CD4-positive, alpha-beta T cell (primary cell): ENCODE measurements at places on chromosomes 7 and 10. TPM values are rescaled to one million over a fixed set of nuclear protein-coding genes. Genes with fewer than 3 reads are reported as not detected.

SERPINE1 gene
- not detected for total RNA-seq

PDE6C gene
- not detected for total RNA-seq

MYOF gene
- total RNA-seq = 0.27 TPM

UNCX gene
- total RNA-seq = not detected

LRRC18 gene
- total RNA-seq = not detected

CDK14 gene
- 0.47 TPM for total RNA-seq

SLC26A3 gene
- not detected for total RNA-seq

WDFY4 gene
- 1.3 TPM for total RNA-seq

ACADSB gene
- 16.6 TPM for total RNA-seq

DGKI gene
- total RNA-seq = not detected

ZNF853 gene
- 2.7 TPM for total RNA-seq

OR2A1 gene
- total RNA-seq = 0.19 TPM

GPR15LG gene
- not detected for total RNA-seq

TYW1B gene
- total RNA-seq = 3.6 TPM

CUZD1 gene
- total RNA-seq = 0.27 TPM

CH25H gene
- total RNA-seq = 0.50 TPM

PON1 gene
- total RNA-seq = not detected

AQP1 gene
- total RNA-seq = 0.22 TPM

PAOX gene
- total RNA-seq = 2.6 TPM

CALHM1 gene
- total RNA-seq = not detected

PIP gene
- total RNA-seq = not detected

CYP2W1 gene
- total RNA-seq = not detected

JAKMIP3 gene
- 0.36 TPM for total RNA-seq

POP7 gene
- total RNA-seq = 7.4 TPM

TMEM140 gene
- total RNA-seq = 27.7 TPM

FXYD4 gene
- not detected for total RNA-seq

SVOPL gene
- not detected for total RNA-seq

DIP2C gene
- 4.1 TPM for total RNA-seq

MGAM2 gene
- total RNA-seq = not detected

ZNF365 gene
- 1.8 TPM for total RNA-seq

PTPRN2 gene
- 0.34 TPM for total RNA-seq

ENKUR gene
- not detected for total RNA-seq

SKAP2 gene
- total RNA-seq = 0.91 TPM

TRDMT1 gene
- 21.3 TPM for total RNA-seq

HOXA5 gene
- not detected for total RNA-seq

OR2AE1 gene
- total RNA-seq = not detected

FEZF1 gene
- not detected for total RNA-seq

AKR1C8 gene
- 0.27 TPM for total RNA-seq

EPHA1 gene
- 19.0 TPM for total RNA-seq

PNLIPRP2 gene
- total RNA-seq = not detected

ADCK2 gene
- 15.7 TPM for total RNA-seq

AGAP9 gene
- 5.4 TPM for total RNA-seq

UPK3B gene
- total RNA-seq = 1.3 TPM

TRPV5 gene
- total RNA-seq = not detected

DUS4L gene
- 14.3 TPM for total RNA-seq

TET1 gene
- total RNA-seq = 1.5 TPM

STEAP1 gene
- not detected for total RNA-seq

PSD gene
- 17.8 TPM for total RNA-seq

SMO gene
- not detected for total RNA-seq

OGDHL gene
- total RNA-seq = not detected

NRBF2 gene
- total RNA-seq = 25.6 TPM

GPR146 gene
- 9.9 TPM for total RNA-seq

TAS2R41 gene
- 0.69 TPM for total RNA-seq
